Activated CD4-positive, alpha-beta T cell treated with anti-CD3 and anti-CD28 coated beads, Interleukin-2, amount 50 U/mL, for 16 hours (primary cell): ENCODE measurements at places on chromosomes 12 and 14.

GRCh38 chr12:105077435-105077834 lies 6.8 kb downstream of the ALDH1L2 start:
- DNase-seq, result no peak

DNA sequence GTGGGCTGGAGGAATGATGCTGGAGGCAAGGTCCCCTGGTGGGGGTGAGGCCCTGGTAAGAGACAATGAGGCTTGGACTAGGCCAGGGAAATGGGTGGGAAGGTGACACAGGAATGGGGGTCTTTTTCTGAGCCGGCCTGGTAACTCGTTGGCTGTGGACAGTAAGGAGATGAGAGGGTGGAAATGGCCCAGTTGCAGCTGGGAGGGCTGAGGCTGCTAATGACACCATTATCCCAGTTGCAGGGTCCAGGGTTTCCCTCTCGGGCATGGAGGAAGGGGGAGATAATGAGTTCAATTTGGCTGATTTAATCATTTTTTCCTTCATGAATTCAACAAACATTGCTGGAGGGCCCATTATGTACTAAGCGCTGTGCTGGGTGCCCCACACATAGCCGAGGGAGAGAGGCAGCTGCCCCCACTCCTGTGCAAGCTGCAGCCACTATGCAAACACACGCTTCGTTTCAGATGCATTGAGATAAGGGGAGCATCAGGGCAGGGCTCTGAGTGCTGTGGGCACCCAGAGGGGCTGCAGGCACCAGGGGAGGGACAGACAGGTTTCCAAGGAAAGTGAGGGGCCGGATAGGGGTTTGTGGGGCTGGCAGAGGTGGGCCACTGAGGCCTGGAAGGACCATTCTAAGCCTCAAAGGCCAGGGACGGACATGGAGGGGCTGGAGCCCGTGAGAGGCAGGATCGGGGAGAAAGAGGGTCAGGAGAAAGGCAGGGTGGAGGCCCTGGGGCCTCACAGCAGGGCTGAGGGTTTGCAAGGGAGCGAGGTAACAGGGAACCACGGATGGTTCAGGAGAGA lies 43.2 kb upstream of the MEG3 start:
- no peak for DNase-seq

GRCh38 chr12:124898200-124898922 lies 16.1 kb downstream of the UBC start:
- peak; percentile 86 for DNase-seq

DNA sequence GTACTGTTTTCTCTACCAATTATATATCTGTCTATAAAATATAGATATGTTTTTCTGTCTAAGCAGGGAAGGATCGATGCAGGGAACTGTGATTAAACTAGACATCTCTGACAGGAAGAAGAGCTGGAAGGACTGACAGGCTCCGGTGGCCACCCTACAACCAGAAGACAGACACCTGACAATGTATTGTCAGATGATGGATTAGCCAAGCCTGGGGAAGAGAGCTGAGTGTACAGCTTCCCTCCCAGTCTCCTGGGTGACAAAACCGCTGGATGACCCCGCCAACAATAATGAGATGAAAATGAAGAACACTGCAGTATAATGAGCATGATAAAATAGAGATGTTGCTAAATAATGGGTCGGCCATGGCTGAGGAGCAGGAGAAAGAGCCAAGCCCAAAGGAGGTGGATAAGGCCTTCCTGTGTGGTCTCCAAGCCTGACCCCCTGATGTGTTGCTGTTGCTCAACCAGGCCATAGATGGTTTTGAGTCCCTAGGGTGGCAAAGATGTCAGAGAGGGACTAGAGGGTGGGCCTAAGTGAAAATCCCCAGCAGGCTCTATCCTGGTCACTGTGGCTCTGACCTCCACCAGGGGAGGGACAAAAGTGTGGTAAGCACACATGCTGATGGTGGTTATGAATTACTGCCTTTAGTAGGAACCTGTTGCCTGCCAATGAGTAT lies 28.2 kb downstream of the DHRS2 start:
- DNase-seq, result no peak

DNA sequence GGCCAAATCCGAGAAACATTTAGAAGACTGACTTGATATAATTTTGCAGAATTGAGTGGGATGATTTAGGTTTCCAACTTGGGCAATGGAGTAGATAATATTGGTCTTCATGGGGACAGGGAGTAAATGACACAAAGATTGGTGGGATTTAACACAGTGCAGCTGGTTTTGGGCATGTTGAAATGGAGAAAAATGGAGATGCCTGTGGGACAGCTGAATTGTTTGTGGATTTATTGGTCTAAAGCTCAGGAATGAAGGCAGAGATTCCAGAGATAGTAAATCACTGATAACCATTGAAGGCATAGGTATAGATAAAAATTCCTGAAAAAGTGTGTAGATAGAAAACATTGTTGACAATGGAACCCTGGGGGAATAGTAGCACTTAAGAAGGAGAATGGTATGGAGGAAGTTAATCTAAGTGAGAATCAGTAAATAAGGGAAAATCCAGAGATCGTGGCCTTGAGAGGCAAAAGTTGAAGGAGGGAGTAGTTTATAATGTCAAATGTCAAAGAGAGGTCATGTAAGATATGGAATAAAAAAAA lies 120.9 kb upstream of the ATP2B1 start:
- no peak for DNase-seq

- no peak for DNase-seq
Measured at GRCh38 chr12:58254463-58255100, 313.2 kb downstream of the ATP23 start.

- DNase-seq, result no peak
Measured at GRCh38 chr14:90429236-90429635, 32.4 kb downstream of the CALM1 start.

DNA sequence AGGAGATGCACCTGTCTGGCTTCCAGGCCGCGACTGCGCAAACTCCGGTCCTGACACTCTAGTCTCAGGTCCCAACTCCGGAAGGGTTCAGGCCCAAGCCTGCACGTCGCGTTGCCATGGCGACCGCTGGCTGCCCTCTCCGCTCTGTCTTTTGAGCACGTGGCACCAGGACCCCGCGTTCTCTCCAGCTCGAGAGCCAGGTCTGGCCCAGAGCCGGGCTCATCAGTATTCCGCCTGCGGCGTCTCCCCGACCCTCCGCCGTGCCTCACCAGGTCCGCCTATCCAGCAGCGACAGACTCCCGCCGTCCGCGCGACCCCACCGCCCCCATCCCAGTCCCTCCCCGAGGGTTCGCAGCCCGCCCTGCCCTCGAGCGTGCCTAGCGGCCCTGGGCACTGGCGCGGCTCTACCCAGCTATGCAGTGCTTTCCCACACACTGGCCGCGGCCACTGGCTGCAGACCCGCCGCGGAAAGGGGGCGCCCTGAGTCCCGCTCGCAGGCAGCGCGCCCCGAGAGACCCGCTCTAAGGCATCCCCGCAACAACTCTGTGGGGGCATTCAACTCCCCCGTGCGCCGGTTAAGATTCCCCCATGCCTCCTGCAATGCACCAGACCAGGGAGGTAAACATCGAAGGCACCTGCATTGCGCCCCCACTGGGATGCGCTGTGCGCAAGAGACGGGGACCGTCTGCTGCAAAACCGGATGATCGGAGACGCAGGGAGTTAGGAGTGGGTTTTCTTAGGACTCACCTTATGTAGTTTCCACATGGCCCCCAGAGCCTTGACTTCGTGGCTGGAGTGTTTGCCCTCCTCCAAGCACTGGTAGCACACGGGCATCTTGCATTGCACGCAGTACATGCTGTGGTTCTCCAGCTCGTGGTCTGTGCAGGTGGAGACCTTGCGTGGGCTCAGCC lies 1.3 kb downstream of the TRIM9 start:
- peak; percentile 58 for DNase-seq

DNA sequence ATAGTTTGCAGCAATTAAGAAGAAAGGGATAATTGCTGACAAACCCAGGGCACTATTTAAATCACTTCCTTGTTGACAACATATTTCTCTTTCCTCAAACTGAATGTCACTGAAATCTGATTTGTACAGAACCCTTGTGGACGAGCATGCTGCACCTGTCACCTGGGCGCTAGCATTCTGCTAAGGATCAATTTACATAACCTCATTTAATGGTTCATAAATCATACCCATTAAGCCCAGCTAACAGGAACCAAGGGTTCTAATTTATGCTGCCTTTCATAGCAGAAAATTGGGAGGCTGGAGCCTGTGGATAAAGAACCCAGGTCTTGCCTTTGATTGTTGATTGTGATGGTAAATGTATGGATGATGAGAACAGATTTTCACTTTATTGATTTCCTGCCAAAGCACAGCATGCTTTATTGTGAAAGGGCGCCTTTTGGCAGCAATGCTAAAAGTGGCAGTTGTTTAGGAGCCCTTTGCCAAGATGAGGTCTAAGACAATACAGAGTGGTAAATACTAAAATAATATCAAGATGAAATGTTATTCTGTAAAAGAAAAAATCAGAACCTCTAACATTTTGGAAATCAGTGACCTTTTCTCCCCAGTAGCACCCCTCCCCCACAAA lies 95.4 kb downstream of the NKX2-1 start:
- no peak for DNase-seq

- peak; percentile 79 for DNase-seq
Measured at GRCh38 chr14:69151458-69152180, 1.3 kb downstream of the DCAF5 start.

GRCh38 chr14:35262436-35262835 lies 29.7 kb upstream of the PSMA6 start:
- no peak for DNase-seq

DNA sequence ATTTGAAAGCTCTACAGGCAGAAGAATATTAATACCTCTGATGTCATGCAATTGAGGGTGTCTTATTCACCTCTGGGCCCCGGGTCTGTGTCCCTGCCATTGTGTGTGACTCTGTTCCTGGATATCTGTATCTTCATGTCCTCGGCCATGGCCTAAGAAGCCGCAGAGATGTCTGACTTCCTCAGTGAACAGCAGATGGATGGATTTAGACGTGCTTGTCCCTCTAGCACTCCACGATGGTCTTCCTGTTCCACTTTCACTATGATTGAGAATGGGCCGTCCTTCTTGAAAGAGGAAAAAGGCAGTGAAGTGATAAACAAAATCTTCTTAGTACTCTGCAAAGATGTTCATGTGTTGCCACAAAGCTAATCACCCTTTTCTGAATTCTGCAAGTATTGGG lies 217.4 kb downstream of the SLC41A2 start:
- peak; percentile 73 for DNase-seq

DNA sequence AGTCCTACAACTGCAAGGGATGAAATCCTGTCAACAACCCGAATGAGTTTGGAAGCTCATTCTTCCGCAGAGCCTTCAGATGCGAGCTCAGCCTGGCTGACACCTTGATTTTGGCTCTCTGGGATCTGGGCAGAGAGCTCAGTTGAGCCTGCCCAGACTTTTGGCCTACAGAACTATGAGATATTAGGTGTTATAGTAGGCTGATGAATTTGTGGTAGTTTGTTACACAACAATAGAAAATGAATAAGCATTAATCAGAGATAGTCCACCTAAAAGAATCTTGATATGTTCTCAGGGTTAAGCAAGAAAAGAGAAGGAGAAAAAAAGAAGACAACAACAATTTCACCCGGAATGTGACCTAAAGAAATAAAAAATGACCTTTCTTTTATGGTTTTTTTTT lies 30.4 kb upstream of the GZMB start:
- DNase-seq, result no peak

GRCh38 chr14:51095854-51096823 lies 1.2 kb upstream of the TRIM9 start:
- DNase-seq, result no peak

GRCh38 chr14:32244404-32244803 lies 41.3 kb upstream of the RNU6-8 start:
- no peak for DNase-seq

DNA sequence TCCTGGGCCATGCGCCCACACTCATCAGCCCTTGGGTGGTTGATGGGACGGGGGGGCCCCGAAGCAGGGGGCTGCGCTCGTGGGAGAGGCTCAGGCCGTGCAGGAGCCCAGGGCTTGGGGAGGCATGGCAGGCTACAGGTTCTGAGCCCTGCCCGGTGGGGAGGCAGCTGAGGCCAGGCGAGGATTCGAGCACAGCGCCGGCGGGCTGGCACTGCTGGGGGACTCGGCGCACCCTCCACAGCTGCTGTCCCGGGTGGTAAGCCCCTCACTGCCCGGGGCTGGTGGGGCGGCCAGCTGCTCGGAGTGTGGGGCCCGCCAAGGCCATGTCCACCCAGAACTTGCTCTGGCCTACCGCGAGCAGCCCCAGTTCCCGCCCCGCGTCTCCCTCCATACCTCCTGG lies 295.8 kb upstream of the SEL1L start:
- no peak for DNase-seq

DNA sequence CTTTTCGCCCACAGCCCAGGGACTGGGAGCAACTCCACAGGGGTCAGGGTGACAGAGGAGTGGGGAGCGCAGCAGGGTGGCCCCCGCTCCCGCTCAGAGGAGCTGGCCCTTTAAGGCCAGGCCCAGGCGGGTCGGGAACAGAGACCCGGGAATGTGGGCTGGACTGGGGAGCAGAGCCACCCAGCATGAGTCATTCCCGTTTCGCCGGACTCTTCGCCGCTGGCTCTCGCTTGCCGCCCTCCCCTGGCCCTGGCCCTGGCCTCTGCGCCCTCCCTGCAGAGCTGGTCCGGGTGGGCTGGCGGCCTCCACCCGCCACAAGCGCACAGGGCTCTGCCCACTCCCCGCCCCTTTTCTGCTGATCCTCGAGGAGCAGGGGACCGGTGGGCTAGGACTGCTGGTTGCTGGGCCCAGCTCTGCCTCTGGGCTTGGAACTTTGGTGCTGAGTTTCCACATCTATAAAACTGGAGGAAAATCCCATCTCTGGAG lies 92.8 kb downstream of the NINJ2 start:
- DNase-seq, result no peak

GRCh38 chr14:28754209-28754985 lies 12.2 kb upstream of the FOXG1 start:
- DNase-seq, result peak; percentile 14

GRCh38 chr14:57375156-57375555 lies 15.2 kb upstream of the NAA30 start:
- DNase-seq, result no peak
